Stimulated activated CD4-positive, alpha-beta T cell treated with anti-CD3 and anti-CD28 coated beads, TNF-alpha, amount 100 ng/mL, for 48 hours (primary cell): ENCODE measurements at places on chromosomes 2 and 18.

- DNase-seq, result no peak
These were observed 82.2 kb downstream of the DYSF start for GRCh38 chr2:71535526-71535925.

- DNase-seq, result no peak
These were observed 387.0 kb upstream of the CDH19 start for GRCh38 chr18:66990909-66991308.

DNA sequence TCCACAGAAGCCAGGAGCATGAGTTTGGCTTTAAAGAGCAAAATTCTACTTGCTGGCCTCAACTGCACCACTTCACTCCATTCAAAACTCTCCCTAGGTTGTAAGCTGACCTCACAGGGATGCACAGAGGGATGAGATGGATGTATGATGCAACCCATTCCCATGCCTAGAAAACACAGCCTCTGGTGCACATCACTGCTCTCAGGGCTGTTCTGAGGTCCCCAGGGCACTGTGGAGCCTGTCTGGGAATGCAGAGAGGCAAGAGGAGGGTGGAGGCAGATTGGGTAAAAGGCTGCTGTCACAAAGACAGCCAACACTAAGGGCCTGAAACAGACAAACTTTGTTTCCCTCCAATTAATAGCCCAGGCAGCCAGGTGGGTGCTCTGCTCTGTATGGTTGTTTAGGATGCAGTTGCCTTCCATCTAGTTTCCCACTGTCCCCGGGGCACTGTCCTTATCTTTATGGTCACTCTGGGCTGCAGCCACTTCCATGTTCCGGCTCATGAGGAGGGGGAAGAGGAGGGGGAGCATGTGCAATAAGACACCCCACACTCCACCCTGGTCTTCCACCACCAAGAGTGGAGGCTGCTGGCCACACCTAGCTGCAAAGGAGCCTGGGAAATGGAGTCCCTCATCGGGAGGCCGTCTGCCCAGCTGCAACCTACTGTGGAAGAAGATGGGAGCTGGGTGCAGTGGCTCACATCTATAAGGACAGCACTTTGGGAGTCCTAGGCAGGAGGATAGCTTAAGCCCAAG lies 7.0 kb downstream of the GPR45 start:
- DNase-seq, result no peak

DNA sequence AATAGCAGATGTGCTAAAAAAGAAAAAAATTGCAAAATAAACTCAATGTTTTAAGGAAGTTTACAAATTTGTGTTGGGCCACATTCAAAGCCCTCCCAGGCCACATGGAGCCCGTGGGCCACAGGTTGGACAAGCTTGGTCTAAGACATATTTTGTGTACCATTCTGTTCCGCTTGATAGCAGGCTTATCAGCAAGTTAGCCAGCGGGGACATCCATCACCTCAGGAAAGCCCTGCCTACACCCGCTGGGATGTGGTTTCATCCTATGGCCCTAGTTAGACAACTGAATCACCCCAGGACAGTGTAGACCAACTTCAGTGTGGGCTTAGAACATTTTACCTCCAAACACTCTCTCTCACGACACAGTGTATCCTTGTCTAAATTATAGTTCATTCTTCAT lies 32.6 kb downstream of the CD8B2 start:
- DNase-seq, result no peak

DNA sequence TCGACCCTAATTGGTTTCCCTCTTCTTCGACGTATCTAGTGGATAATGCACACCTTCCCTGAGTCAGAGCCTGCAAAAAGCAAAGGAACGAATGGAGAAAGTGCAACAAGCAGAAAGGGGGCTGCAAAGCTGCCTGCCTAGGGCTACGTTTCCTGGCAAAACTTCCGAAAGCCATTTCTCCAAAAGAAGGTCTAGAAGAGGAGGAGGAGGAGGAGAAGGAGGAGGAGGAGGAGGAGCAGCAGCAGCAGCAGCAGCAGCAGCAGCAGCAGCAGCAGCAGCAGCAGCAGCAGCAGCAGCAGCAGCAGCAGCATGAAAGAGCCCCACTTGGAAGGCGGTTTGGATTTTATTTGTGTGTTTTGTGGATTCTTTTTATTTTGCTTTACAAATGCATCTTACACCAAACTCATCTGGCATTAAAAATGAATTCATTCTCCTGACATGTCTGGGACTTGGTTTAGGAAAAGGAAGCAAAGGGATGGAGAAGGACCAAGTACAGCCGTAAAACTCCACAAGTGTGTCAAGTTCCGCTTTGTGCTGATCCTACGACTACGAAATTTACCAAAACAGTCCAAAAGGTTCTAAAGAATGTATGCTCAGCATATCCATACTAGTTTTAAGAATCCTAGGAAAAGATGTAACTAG lies 2.0 kb downstream of the TCF4 start:
- no peak for DNase-seq

DNA sequence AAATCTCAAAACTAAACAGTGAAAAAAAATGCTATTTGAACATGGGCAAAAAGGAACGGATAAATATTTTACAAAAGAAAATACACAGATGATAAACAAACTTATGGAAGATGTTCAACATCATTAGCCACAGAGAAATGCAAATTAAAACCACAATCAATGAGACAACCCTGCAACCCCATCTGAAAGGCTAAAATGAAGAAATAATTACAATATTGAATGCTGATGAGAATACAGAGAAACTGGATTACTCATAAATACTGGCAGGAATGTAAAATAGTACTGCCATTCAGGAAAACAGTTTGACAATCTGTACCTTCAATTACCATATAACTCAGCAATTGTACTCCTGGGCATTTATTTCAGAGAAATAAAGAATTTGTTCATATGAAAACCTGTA lies 193.1 kb upstream of the UBE2E3 start:
- DNase-seq, result no peak
